ENCODE measurements at places on chromosomes 2 and 18.
A peak's percentile ranks its signal among the peaks of the same experiment; 100 is the strongest.

- no peaks in the 10 kb centered on the region for H3K4me1 ChIP-seq
- H3K4me3 ChIP-seq = no peak overlapping the region
- no peak overlapping the region for H3K27ac ChIP-seq
- H3K27me3 ChIP-seq = no peaks in the 10 kb centered on the region
Observed at GRCh38 chr2:122815120-122815519, 1059.7 kb downstream of the TSN start.

DNA sequence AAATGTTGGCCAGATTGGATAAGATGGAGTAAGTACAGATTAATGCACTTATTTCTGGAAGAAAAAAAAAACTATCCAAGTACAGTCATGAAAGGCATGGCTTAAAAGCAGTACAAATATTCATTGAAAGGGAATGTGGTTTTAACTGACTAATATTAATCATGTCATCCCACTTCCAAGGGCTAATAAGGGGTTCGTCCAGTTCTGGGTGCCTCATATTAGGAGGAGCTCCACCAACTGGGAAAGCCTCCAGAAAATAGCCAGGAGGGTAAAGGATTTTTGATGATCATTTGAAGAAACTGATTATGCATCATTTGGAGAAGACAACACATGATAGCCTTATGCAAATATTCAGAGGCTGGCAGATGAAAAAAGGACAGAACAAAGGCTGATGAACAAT lies 115.2 kb upstream of the ARL5A start:
- H3K36me3 ChIP-seq = peaks cover 6% of the 10 kb centered on the region
- H3K27me3 ChIP-seq = no peaks in the 10 kb centered on the region
- peaks cover 17% of the 10 kb centered on the region for H3K4me1 ChIP-seq
- DNase-seq = no peak
- no peak overlapping the region for H3K27ac ChIP-seq
- no peak overlapping the region for H3K4me3 ChIP-seq

DNA sequence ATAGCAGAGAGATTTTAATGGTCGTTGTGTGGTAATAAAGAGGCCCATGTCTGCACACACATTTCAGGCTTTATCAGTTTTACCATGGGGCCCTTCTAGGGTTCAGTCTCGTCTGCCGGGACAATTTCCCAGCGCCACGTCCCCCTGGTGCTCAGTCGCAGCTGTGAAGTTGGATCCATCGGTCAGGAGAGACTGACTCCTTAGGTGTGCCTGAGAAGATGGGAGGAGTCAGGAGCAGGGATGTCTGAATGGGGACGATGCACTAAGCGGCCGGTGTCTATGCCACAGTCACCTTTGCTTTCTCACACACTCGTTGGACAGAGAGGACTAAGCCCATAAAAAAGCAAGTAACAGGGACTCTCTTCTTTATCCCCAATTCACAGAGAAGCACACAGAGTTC lies 71.4 kb downstream of the TWIST2 start:
- H3K4me1 ChIP-seq = no peaks in the 10 kb centered on the region
- no peak overlapping the region for H3K27ac ChIP-seq
- no peaks in the 10 kb centered on the region for H3K36me3 ChIP-seq
- H3K27me3 ChIP-seq = peaks cover 3% of the 10 kb centered on the region

DNA sequence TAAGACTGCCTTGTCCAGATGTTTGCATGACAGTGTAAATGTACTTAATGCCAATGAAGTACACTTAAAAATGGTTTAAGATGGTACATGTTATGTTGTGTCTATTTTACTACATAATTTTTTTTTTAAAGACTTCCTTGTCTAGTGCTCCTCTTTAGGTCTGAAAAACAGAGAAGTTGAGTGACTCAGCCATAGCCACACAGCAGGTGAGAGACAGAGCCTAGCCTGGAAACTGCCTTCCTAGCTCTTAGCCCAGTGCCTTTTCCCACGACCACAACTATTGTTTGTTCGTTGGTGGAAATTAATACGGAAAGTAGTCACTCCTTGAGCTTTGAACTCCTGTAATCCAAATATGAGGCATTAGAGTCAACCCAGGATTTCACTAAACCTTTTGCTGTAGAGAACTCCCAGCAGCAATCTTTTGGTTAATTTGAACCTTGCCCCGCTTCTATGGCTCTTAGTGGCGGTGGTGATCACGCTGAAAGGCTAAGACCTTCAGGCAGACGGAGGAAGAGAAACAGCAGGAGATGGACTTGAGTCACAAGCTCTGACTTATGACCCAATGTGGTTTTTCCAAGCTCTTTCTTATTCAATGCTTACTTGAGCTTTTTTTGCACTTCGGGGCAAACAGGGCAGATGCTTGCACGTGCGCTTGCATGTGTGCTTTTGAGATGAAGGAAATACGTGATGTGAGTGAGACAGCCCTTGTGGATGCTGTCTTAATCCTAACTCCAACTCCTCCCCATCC lies 21.2 kb downstream of the TRIB2 start:
- no peak overlapping the region for H3K4me3 ChIP-seq
- H3K4me1 ChIP-seq = peaks cover 97% of the 10 kb centered on the region
- no peak for DNase-seq
- H3K27me3 ChIP-seq = no peaks in the 10 kb centered on the region
- H3K36me3 ChIP-seq = peaks cover 7% of the 10 kb centered on the region

DNA sequence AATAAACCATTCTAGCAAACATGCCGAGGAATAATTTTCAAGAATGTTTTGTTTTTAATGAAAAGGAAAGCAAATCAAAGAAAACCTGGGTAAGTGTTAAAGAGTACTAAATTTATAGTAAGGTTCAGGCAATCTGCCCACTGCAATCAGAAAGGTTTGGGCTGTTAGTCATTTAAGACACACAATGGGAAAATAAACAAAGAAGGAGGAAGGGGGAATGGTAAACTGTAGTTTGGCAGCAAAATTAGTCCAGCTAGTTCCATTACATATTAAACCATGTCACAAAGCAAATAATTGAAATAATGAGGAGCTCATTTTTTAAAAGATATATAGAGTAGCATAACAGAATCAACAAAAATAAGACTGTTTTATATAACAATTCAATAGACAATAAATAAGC lies 87.5 kb upstream of the COPS8 start:
- H3K4me3 ChIP-seq = no peak overlapping the region
- peaks cover 4% of the 10 kb centered on the region for H3K27me3 ChIP-seq
- H3K27ac ChIP-seq = no peak overlapping the region

GRCh38 chr2:64018701-64019082 lies 536 bp downstream of the VPS54 start:
- H3K27me3 ChIP-seq = peaks cover 10% of the 10 kb centered on the region
- H3K4me3 ChIP-seq = peak overlapping the region; percentile 98
- DNase-seq = no peak
- peaks cover 35% of the 10 kb centered on the region for H3K4me1 ChIP-seq

DNA sequence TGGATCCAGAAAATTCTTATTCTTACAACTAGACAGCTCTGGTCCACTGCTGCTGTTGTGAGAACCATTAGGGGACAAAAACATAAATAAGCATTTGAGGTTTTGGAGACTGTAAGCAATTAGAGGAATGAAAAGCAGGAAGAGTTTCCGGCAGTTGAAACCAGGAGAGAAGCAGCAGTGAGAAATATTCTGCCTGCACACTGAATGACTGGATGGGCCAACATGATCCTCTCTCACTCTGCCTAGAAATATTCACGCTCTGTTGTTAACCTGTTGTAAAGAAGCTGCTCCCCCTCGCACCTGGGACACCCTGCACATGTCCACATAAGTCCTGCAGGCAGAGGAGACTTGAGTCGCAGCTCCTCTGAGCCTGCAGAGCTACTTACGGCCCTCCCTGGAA lies 60.4 kb upstream of the RNF152 start:
- H3K27me3 ChIP-seq = peaks cover 2% of the 10 kb centered on the region
- H3K4me1 ChIP-seq = peaks cover 29% of the 10 kb centered on the region
- no peak overlapping the region for H3K4me3 ChIP-seq
- no peaks in the 10 kb centered on the region for H3K36me3 ChIP-seq

DNA sequence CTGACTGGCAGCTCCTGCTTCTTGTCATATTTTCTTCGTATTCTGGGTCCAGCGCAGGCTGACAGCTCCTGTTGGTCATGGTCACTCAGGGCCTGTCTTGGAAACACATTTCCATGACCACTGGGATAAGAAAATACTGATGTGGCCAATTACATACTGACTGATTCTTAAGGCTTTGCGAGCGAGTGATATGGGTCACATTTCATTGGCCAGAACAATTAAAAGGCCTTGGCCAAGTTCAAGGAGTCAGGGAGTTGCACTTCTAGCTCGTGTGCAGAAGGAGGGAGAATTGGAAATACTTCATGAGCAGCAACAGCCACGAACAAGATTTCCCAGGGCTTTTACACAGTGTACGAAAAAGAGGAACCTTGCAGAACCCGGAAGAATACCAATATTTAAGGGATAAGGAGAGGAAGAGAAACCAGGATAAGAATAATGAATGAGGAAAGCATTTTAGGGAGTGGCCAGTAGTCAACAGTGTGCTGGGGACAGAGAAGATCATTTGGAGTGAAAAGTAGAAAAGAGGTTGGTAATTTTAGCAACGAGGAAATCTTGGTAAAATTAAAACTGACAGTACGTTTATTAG lies 149.5 kb downstream of the ATP9B start:
- DNase-seq = no peak
- H3K27me3 ChIP-seq = no peaks in the 10 kb centered on the region
- H3K36me3 ChIP-seq = peaks cover 19% of the 10 kb centered on the region
- no peak overlapping the region for H3K4me3 ChIP-seq
- no peak overlapping the region for H3K27ac ChIP-seq

- H3K36me3 ChIP-seq = no peaks in the 10 kb centered on the region
- H3K4me1 ChIP-seq = no peaks in the 10 kb centered on the region
- no peak overlapping the region for H3K4me3 ChIP-seq
- no peak for DNase-seq
Observed at GRCh38 chr2:160694631-160695030, 201.0 kb upstream of the RBMS1 start.

- no peak for DNase-seq
- no peak within 1 kb of the TSS for H3K27ac ChIP-seq
- H3K4me3 ChIP-seq = no peak within 1 kb of the TSS
- H3K4me1 ChIP-seq = no peaks in the 10 kb centered on the region
Observed at GRCh38 chr2:229270551-229271410, at the start of gene PID1. TSS of gene PID1 (minus strand) at chr2:229271287. CDS start at chr2:229271043, 244 bp downstream.

DNA sequence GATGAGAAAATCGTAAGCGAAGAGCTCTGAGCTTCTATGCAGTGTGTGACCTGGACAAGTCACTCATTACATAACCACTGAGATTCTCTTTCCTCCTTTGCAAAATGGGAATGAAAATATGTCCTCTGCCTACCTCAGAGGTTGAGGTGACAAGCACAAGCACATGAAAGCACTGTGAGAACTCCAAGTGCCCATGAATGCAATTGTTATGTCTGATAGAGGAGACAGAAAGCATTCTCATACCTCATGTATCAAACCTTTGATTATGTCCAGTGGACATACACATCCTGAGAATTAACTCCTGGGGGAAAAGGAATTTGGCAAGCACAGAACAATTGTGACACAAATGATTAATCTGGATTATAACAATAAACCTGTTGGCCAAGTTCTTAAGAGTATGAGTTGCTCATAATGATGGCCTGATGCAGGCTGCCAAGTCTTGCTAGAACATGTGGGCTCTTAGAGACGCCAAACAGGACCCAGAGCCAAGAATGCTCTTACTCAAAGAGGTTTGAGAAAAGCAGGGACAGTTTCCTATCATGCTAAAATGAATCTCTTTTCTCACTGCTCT lies 8.5 kb upstream of the RMDN2 start:
- H3K27ac ChIP-seq = no peak overlapping the region
- no peaks in the 10 kb centered on the region for H3K36me3 ChIP-seq
- H3K4me1 ChIP-seq = no peaks in the 10 kb centered on the region

- DNase-seq = no peak
- no peaks in the 10 kb centered on the region for H3K4me1 ChIP-seq
- no peaks in the 10 kb centered on the region for H3K36me3 ChIP-seq
- H3K27ac ChIP-seq = no peak overlapping the region
- H3K27me3 ChIP-seq = peaks cover 4% of the 10 kb centered on the region
- H3K4me3 ChIP-seq = no peak overlapping the region
Observed at GRCh38 chr2:172845028-172845630, 109.5 kb downstream of the RAPGEF4 start.

GRCh38 chr2:70964133-70964532 lies 14.3 kb upstream of the ANKRD53 start:
- DNase-seq = no peak
- no peak overlapping the region for H3K27ac ChIP-seq

- no peaks in the 10 kb centered on the region for H3K27me3 ChIP-seq
- H3K27ac ChIP-seq = no peak overlapping the region
- DNase-seq = no peak
- H3K4me1 ChIP-seq = peaks cover 10% of the 10 kb centered on the region
Observed at GRCh38 chr2:100057901-100058261, 84.5 kb downstream of the AFF3 start.

DNA sequence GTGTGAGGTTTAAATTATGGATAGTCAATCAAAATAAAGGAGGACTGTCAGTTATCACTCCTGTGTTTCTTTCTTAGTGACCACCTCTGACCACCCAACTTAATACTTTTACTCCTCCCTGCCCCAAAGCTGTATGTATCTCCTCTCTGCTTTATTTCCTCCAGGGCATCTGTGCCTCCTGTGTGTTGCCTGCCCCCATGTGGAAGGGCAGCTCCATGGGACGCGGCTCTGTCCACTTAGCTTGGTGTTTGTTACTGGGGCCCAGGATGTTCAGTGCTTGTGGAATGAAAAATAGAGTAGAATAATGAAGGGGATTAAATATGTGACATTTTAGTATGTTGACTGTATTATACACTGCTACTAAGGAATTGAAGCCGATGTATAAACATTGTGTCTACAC lies 9.8 kb downstream of the ACP1 start:
- no peak overlapping the region for H3K27ac ChIP-seq
- H3K4me1 ChIP-seq = peaks cover 47% of the 10 kb centered on the region
- peaks cover 37% of the 10 kb centered on the region for H3K36me3 ChIP-seq
- H3K27me3 ChIP-seq = peaks cover 2% of the 10 kb centered on the region

- H3K36me3 ChIP-seq = no peaks in the 10 kb centered on the region
- DNase-seq = peak; percentile 55
- peaks cover 17% of the 10 kb centered on the region for H3K27me3 ChIP-seq
- H3K27ac ChIP-seq = no peak overlapping the region
- H3K4me1 ChIP-seq = peaks cover 50% of the 10 kb centered on the region
- H3K4me3 ChIP-seq = peak overlapping the region; percentile 79
Observed at GRCh38 chr18:26547646-26548414, 523 bp downstream of the KCTD1 start.

DNA sequence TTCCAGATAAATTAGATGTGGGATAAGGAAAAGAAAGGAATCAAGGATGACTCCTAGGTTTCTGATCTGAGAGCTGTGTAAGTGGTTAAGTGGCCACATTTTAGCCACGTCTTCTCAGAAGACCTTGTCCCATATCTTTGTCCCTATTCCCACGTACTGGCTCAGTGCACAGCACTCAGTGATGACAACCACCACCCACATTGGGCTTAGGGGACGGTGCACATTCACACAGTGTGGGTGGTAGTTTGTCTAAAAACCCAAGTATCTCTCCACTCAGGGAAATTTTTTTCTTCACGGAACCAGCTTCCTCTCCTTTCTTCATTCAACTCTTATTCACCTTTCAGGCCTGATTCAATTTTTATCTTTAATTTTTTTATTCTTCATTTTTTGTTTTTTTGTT lies 30.6 kb upstream of the GCC2 start:
- DNase-seq = no peak
- H3K27ac ChIP-seq = no peak overlapping the region
- H3K4me3 ChIP-seq = no peak overlapping the region
- no peaks in the 10 kb centered on the region for H3K4me1 ChIP-seq
- H3K36me3 ChIP-seq = no peaks in the 10 kb centered on the region

- no peaks in the 10 kb centered on the region for H3K27me3 ChIP-seq
- no peaks in the 10 kb centered on the region for H3K36me3 ChIP-seq
- no peak for DNase-seq
- no peak overlapping the region for H3K4me3 ChIP-seq
- no peak overlapping the region for H3K27ac ChIP-seq
Observed at GRCh38 chr2:141925511-141925910, 205.3 kb downstream of the LRP1B start.

- DNase-seq = no peak
- H3K4me1 ChIP-seq = peaks cover 82% of the 10 kb centered on the region
- peak overlapping the region; percentile 17 for H3K4me3 ChIP-seq
- H3K27me3 ChIP-seq = peaks cover 1% of the 10 kb centered on the region
- peak overlapping the region; percentile 64 for H3K27ac ChIP-seq
- H3K36me3 ChIP-seq = peaks cover 4% of the 10 kb centered on the region
Observed at GRCh38 chr2:229910147-229910831, 11.5 kb downstream of the TRIP12 start.

Data from immature natural killer cell (primary cell).